ENCODE measurements at places on chromosomes 3 and 15.

GRCh38 chr3:154095832-154096421 is 25.3 kb upstream of the ARHGEF26 start:
- DNase-seq: no peak

GRCh38 chr15:81118361-81118760 is 15.7 kb upstream of the CFAP161 start:
- DNase-seq: no peak

DNA sequence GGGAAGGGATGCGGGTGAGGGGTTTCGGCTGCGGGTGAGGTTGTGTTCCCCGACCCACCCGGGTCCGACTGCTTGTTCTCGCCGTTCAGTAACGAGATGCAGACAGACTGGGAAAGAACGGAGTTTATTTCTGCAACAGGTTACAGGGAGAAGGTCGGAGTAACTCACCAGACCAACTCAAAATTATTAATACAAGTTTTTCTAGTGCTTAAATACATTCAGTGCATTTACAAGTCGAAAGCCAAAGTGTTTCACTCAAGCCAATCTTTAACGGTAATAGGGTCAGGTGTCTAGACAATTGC is 492 bp upstream of the HIGD1A start:
- no peak for DNase-seq

DNA sequence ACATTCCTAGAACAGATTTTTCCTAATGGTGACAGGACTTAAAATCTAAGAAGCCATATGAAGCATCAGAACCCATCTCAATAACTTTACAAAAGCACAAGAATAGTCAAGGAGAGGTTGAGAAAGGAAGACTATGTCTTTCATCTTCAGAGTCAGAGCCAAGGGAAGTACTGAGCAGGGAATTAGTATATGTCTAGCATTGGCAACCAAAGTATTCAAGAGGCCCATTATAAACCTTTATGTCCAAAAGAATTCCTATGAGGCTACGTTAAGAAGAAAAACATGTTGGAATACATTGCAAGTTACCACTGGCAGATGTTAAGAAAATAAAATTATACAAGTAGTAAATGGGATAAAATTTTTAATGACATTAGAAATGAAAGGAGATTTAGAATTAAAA is 150.5 kb downstream of the MAGI1 start:
- DNase-seq: no peak

DNA sequence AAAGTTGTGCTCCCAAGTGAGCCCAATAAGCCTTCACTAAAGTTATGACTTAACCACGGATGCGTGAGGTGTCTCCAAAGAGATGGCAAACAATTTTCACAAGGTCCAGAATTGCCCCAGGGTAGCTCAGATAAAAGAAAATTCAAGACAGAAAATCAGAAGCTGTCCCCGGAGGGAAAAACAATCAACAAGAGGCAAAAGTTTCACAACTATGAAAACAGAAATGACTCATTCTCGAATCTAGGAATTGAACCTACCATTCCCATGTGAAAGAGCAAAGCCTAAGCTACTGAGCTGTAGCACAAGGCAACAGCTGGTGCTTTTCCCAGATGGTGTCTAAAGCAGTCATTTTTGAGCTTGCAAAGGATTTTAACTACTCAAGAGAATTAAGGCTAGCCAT is 33.5 kb upstream of the MKRN3 start:
- DNase-seq: no peak

DNA sequence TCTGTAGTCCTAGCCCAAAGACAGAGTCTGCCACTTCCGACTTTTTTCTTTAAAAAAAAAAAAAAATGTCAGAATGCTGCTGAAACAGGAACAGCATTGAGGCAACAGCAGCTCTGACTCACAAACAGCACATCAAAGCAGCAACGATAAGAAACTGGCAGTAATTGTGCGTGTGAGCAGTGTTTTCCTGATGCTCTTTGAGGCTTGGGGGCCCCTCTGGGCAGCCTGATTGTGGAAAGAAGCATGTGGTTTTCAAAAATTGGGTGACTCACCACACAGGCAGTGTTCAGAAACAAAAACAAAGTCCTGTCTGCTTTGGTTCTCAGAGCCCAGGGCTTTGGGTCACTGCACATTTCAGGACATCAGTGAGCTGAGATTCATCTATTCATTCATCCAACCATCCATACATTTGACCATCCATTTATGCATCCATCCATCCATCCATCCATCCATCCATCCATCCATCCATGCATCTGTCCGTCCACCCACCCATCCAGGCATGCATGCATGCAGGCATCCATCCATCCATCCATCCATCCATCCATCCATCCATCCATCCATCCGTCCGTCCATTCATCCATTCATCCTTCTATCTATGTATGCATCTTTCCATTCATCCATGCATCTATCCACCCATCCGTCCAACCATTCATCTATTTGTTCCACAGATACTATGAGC is 308.4 kb downstream of the RPLP1 start:
- DNase-seq: peak; percentile 92

DNA sequence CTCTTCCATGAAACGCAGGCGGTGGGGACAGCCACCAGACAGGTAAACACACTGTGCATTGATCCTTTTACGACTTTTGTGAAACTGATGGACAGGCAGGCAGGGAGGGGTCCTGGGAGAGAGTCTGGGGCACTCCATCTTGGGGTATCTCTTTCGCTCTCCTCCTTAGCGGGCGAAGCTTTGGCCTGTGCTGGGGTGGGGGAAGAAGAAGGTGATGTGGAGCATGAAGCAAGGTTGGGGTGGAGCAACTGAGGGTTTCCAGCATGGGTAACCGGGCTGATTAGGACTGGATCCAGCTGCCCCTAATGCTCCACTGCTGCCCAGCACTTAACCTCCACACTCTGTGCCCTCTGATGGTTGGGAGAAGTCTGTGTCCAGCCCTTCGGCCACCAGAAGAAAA is 25.6 kb downstream of the MUC20 start:
- no peak for DNase-seq

- DNase-seq: no peak
Measured at GRCh38 chr3:55947406-55947805, 460.3 kb upstream of the WNT5A start.

DNA sequence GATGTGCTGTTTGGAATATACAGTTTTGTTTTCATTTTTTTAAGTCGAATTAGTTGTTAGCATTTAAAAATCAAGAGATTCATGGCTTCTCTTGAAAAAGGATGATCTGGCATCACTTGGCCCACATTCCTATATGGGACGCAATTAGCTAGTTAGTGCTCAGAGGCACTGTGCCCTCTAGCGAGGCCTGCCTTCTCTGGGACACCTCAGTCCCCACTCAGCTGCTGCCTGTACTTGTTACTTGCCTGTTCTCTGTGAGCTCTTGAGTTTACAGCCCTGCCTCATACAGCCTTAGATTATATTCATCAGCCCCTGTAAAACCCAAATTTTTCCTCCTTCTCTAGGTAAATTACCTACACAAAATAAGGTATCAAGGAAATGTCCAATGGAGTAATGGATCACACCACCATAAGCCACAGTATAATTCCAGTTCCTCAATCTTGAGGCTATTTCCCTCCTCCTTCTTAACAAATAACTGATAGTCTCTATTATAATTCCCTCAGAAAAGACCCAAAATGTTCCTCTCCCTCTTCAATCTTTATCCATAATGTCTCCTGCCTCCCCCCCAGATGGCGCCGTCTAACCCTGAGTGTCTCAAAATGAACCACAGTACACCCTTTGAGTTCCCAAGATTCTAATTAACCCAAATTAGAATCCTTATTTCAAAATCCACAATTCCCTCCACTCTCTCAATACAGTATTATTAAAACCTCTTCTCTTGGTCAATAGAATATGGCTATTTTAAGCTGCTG is 2.7 kb downstream of the ZMAT3 start:
- peak; percentile 67 for DNase-seq

- DNase-seq: no peak
Measured at GRCh38 chr3:71926616-71927015, 141.7 kb upstream of the PROK2 start.

GRCh38 chr3:60308808-60309207 is 942.4 kb downstream of the FHIT start:
- DNase-seq: no peak

DNA sequence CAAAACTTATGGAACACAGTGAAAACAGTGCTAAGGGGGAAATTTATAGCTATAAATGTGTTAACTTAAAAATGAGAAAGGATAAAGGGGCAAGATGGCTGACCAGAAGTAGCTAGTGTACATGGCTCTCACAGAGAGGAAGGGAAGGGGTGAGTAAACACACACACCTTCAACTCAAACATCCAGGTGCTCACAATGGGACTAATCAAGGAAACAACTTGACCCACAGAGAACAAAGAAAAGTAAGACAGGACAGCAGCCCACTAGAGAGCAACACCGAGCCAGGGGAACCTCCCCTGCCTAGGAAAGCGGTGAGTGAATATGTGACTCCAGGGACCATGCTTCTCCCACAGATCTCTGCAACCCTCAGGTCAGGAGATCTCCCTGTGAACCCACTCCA is 85.0 kb upstream of the UBP1 start:
- no peak for DNase-seq

DNA sequence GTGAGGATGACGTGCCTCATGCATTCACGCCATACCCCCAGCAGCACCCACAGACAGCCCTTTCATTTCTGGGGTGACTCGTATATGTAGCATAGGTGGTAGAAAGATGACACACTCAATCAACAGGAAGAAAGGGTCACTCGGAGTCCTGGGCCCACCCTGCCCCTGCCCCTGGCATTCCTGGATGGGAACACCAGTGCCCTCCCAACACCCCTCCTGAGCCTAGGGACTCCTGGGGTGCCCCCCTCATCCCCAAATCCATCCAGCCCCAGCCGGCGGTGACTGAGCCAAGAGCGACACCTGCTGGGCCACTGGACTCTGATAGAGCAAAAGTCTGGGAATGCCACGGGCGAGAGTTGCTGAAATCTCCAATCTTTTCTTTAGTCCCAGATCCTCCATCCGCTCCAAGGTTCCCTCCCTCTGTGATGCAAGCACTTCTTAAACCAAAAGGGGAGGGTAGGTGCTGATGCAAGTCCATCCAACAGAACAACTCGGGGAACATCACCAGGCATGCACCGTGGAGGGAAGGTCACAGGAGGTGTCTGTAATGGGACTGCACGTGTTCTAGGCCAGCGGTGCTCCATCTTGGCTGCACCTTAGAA is 31.1 kb downstream of the ACAN start:
- peak; percentile 26 for DNase-seq

- DNase-seq: no peak
Measured at GRCh38 chr15:77632534-77633133, at the start of gene LINGO1. LINGO1 (minus strand) TSS chr15:77632912; CDS start chr15:77632315, 597 bp downstream.

DNA sequence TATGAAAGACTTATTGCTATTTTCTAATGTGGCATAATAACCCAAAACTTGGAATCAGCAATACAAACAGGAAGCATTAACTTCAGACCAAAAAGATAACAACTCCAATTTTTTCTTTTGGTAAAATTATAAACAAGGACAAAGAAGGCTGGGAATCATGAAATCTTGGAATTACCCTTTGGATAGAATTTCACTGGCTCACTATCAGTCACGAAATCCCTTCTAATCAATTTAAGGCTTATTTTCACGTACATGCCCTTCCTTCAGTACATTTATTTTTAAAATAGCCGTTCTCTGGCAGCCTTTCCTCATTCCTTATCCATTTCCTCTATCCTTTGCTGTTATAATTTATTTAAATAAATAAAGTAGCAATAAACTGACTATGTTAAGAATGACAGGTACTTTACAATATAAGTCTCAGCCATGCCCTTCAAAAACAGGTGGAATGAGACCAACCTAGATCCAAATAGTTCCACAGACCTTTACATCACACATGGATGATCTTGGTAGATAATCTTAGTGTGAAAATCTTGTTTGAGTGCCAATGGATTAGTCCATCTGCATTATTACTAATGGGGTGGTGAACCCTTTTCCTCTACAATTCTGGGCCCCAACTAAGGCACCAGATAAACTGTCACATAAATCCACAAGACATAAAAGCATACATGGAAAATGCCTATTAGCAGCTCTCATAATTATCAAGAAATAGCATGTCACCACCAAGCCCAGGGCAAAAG is 38.9 kb downstream of the ABI3BP start:
- DNase-seq: no peak

DNA sequence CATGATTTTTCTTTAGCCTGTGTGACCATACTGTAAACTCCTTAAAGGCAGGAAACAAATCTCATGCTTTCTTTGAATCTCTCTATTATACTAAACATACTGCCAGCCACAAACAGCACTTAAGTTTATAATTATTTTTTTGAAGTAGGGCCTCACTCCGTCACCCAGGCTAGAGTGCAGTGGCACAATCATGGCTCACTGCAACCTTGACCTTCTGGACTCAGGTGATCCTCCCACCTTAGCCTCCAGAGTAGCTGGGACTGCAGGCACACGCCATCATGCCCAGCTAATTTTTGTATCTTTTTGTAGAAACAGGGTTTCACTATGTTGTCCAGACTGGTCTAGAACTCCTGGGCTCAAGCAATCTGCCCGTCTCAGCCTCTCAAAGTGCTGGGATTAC is 14.5 kb upstream of the SLITRK3 start:
- no peak for DNase-seq

GRCh38 chr3:145159640-145160039 is 1001.3 kb downstream of the PLOD2 start:
- DNase-seq: no peak

- no peak for DNase-seq
Measured at GRCh38 chr3:183541235-183541655, 14.3 kb downstream of the KLHL6 start.

- no peak for DNase-seq
Measured at GRCh38 chr3:150582620-150583019, 20.5 kb upstream of the SELENOT start.

DNA sequence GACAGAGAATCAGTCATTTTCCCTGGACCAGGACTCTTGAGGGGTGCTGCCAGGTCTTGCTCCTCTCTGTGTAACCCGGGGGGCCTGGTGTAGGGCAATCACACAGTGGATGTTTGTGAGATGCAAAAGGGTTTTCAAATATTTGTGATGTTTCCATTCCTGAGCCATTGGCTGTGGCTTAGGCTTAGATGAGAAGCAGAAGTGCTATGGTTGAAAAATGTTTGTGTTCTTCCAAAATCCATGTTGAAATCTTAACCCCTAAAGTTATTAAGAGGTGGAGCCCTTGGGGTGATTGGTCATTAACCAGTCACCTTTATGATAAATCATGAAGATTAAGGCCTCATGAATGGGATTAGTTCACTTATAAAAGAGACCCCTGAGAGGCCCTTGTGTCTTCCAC is 36.5 kb downstream of the CORO2B start:
- DNase-seq: no peak

- no peak for DNase-seq
Measured at GRCh38 chr15:71110405-71111180, 4.7 kb upstream of the THSD4 start.

GRCh38 chr3:127473244-127474024 is 117.1 kb downstream of the TPRA1 start:
- DNase-seq: peak; percentile 31

- DNase-seq: no peak
Measured at GRCh38 chr15:53210653-53211052, 420.5 kb upstream of the ONECUT1 start.

DNA sequence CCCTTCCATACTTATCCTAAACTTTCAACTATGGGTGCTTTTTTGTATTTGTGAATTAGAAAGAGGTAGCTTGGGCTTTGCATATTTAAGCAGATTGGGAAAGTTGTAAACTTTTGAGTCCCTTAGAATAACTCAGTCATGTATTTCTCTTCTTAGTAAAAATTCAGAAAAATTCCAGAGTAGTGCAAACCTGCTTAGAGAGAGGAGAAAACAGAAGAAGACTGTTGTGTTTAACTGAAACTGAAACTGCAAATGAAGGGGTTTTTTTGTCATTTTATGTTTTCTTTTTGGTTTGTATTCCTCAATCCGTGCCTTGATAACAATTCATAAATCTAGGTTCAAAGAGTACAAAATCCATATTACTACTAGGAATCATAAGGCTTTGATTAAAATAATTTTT is 31.3 kb downstream of the CD200 start:
- no peak for DNase-seq

GRCh38 chr3:141067206-141067974 is 16.2 kb downstream of the SPSB4 start:
- DNase-seq: no peak
